ENCODE measurements at places on chromosomes 1 and 21.

DNA sequence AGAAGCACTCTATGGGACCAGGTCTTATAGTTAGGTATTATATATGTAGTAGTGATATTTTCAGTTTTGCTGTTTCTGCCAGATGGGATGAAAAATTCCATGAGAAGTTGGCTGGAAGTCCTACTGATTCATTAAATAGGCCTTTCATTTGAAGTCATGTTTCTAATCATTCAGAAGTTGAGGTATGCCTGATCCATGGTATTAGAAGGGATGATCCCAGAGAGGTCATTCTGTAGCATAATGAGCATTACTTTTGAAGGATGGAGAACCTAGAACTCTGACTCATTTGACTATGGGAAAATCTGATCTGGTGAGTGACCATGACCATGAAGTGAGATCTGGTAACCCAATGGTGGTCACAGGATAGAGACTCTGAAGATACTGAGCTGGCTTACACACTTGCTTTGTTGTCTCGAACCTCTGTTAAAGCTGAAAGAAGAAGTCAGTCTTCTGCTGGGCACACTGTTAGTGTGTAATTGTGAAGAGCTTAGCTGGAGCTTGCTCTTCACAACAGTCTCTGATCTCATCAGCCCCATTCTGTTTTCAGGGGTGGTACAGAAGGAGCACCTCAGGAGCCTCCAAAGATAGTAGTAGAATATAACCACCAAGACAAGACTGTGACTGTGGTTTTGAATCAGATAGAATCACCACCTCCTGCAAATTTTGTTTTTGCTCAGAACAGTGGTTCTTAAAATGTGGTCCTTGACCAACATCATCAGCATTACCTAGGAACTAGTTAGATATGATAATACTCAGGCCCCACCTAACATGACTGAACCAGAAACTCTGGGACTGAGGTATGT lies 9.0 kb downstream of the MGST3 start:
- DNase-seq, result no peak

GRCh38 chr1:58919959-58920321 lies 136.1 kb upstream of the JUN start:
- DNase-seq, result no peak

GRCh38 chr1:9609998-9610397 lies 21.3 kb downstream of the TMEM201 start:
- DNase-seq, result no peak

- no peak for DNase-seq
These were observed 213.1 kb downstream of the HHAT start for GRCh38 chr1:210541680-210542358.

DNA sequence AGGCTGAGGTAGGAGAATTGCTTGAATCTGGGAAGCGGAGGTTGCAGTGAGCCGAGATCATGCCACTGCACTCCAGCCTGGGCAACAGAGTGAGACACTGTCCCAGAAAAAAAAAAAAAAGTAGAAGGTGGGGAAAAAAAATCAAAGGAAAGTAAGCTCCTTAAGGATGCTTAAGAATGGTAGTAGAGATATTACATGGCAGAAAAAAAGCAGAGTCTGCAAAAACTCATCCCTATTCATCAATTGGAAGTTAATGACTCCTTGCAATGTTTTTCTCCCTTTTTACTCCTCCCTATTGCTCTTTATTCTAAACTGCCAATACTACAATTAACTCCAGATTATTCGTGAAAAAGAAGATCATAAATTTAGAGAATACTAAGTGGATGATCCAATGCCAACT lies 23.4 kb downstream of the ENAH start:
- DNase-seq, result no peak

DNA sequence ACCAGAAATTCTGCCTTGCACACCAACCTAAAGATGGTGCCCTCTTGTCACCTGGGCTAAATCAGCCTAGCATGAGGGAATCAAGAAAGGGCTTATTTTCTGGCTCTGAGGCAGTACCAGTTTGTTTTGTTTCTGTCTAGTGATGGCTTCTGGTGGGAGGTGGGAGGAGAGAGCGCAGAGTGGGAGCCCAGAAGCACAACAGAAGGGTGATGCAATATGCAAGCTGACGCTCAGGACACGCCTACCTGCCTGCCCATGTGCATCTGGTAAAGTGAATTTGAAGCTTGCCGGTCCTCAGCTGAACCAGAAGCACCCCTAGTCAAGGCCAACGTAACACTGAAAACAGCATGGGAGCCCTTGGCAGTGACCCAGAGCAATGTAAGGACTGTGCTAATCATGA lies 138.4 kb upstream of the TIAM1 start:
- no peak for DNase-seq

GRCh38 chr1:91406773-91407389 lies 2.2 kb upstream of the HFM1 start:
- DNase-seq, result no peak

DNA sequence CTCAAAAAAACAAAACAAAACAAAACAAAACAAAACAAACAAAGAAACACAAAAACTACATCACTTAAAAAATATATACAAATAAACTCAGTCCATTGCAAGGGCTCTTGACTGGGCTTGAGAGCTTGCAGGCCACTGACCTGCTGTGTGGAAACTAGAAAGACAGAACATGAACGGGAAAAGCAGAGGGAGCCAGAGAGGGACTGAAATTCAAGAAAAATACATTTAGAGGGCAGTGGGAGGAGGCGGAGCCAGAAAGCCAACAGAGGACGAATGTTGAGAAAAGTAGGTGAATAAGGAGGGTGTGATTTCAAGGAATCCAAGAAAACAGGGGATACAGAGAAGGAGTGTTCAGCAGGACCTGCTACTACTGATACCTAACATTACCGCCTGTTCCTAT lies 41.4 kb upstream of the PLA2G2C start:
- DNase-seq, result no peak

GRCh38 chr21:31647650-31648049 lies 11.8 kb upstream of the SOD1 start:
- DNase-seq, result no peak

DNA sequence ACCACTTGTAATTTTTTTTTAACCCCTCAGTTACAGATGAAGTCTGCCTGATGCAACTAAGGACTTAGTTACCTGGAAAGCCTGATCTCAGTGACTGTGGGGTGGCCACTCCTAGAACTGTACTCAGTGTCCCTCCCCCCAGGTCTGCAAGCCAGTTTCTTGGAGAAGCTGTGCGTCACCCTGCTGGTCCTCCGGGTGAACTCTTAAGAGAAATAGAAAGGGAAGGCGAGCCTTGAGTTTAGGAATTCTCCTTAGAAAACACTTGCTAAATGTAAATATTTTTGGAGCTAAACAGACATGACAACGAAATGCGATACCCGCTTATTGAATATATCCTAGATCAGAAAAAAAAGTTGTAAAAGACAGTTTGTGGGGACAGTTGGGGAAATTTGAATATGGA lies 730 bp downstream of the SLC16A4 start:
- DNase-seq, result peak; percentile 45

GRCh38 chr1:55974714-55975441 lies 604.5 kb downstream of the PLPP3 start:
- DNase-seq, result no peak

DNA sequence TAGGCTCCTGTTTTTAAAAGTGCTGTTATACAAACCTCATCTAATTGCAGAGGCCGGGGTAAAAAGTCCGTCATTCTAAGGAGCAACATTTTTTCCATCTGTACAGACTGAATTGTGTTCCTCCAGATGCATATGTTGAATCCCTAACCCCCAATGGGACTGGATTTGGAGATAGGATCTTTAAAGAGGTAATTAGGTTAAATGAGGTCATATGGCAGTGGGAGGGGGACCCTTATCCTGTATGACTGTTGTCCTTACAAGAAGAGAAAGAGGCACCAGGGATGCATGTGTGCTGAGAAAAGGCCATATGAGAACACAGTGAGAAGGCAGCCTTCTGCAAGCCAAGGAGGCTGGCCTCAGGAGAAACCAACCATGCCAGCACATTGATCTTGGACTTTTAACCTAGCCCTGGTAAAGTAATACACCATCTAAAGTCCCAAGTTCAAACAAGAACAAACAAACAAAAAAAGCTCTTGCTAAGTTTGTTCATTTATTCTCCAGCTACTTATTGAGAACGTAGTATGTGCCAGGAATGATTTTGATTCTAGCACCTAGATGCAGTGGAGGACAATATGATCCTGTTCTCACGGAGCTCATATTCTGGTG lies 352.4 kb downstream of the NTNG1 start:
- no peak for DNase-seq

DNA sequence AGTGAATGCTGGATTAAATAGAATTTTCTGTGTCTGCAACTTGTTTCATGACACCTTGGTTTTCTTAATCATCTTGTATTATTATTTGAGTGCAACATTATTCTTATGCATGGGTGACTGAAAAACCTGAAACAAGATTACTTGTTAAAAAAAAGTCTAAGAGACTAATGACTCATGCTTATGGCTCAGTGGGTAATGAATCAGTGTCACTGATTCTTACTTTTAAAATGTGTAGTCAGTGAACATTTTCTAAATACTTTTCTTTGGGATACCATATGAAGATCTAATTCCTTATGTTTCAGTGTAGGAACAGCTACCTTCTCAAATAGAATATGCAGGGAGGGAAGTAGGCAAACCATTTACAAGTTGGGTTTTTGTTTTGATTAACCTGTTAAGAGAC lies 65.5 kb downstream of the PRKAA2 start:
- DNase-seq, result no peak

DNA sequence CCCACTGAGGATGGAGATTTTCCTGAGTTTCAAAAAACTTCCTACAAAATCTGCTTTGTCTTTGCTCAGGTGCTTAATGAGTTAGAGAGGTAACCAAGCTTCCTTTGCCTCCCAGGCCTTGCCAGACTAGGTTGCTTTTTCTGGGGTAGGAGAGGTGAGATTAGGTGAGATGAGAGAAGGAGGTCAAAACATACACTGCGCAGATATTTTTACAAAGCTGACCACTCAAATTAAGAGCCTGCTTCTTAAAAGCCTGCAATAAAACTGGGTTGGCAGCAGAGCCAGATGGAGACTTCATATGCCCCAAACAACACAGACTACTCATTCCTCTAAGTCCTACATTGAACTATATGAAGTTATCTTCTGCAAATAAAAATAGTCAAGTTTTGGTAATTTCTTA lies 352.5 kb downstream of the NUF2 start:
- DNase-seq, result no peak

- no peak for DNase-seq
These were observed 243.0 kb upstream of the SGIP1 start for GRCh38 chr1:66290761-66291530.

- DNase-seq, result no peak
These were observed 123.9 kb downstream of the PTBP2 start for GRCh38 chr1:96845464-96845863.

DNA sequence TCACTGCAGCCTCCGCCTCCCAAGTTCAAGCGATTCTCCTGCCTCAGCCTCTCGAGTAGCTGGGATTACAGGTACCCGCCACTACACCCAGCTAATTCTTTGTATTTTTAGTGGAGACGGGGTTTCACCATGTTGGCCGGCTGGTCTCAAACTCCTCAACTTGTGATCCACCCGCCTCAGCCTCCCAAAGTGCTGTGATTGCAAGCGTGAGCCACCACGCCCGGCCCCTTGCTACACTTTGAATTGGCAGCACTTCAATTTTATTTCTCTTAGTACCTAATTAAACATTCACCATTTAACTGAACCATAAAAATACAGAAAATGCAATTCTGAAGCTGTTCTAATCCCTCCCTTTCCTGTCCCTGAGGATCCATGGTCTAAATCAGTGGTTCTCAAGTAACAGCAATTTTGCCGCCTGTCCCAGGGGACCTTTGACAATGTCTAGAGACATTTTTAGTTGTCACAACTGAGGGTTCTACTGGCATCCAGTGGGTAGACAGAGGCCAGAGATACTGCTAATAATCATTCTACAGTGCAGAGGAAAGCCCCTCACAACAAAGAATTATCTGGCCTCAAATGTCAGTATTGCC lies 4.3 kb upstream of the BCL2L15 start:
- DNase-seq, result no peak

DNA sequence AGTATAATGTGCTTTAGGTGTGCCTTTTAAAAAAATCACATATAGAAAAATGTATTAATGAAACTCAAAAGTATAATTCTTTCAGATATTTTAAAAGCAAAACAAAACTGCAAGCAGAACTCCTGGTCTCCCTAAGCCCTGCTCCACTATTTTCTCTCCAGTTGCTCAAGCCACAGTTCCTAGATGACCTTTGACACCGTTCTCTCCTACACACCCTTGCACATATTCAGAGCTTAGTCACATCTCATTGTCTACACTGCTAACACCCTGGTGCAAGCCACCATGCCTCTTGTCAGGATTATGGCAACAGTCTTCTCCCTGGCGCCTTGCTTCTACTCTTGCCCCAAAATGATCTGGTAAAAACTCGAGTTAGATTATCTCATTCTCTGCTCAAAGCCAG lies 50.2 kb upstream of the ROR1 start:
- no peak for DNase-seq
